ENCODE measurements at places on chromosomes 7 and 10. TPM values are rescaled to one million over a fixed set of nuclear protein-coding genes. Genes with fewer than 3 reads are reported as not detected.

HOXA11 gene
- total RNA-seq, result 16.6 TPM

OR2A12 gene
- total RNA-seq, result not detected

ACBD7 gene
- total RNA-seq, result 0.86 TPM

GRCh38 chr10:29774475-29774874 is 139.7 kb upstream of the SVIL start:
- no peak for DNase-seq

DNA sequence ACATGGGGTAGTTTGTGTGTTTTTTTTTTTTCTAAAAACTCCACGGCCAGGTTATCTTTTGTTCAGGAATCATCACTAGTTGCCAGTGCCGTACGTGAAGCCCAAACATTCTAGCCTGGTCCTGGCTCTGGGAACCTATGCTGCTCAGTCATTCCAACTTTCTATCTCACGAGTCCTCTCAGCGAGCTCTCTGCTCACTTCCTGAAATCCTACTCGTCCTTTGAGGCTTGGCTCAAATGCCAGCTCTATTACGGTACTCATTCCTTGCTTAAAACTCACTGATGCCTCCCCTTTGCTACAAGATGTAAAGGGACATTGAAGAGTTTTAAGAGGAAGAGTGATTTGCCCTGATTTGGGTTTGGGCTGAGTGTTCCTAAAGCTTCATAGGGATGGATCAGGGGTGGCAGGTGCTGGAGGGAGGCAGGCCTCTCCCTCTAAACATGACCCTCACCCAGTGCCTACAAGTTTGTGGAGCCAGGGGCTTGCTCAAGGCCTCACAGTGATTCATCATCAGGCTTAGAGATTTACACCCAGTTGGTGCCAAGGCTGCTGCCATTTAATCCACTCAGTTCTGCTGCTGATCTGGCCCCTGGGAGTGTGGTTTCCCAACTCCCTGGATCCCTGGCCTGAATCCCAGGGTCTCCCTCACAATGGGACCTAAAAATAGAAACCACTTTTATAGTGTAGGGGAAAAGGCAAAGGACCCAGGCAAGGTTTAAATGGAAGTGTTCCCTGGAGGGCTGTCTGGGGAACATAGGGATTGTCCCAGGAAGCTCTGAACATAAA is 46.1 kb upstream of the R3HCC1L start:
- no peak for DNase-seq

GRCh38 chr10:96747734-96748550 is 27.6 kb upstream of the PIK3AP1 start:
- DNase-seq, result no peak

DNA sequence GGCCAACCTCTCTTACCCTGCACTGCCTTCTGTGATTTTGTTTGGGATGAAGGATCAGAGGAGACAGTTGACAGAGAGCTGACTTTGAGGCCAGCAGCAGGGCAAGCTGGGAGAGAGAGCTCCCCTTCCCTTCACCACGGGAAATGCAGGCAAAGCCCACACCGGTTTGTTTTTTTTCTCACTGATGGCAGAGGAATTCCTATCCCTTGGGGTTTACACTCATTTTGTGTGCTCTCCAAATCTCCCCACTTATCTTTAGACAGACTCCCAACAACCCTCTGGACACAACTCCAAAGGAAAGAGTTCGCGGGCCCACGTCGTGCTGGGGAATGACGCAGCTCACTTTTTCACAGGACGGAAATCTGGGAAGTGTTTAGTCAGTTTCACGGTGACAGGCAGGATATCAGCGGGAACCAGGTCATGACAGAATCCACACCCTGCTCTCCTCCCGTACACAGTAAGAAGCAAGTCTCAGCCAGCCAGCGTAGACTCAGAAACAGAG is 68.3 kb upstream of the FAM171A1 start:
- DNase-seq, result peak; percentile 48

GRCh38 chr7:144388950-144389349 is 14.5 kb downstream of the NOBOX start:
- no peak for DNase-seq

DNA sequence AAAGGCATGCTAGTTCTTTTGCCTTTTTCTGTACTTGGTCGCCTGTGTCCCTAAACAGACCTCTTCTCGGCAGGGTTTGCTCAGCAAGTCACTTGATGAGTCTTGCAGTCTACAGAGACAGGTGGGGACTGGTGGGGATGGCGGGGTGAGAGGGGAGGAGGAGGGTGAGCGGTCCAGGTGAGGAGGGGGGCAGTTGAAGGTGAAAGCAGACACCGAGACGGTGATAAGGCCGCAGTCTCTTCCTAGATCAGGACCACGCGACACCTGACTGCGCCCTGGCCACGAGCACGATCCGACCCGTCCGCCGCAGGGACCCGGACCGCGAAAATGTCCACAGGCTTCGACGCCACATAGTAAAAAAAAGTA is 566 bp downstream of the ASNS start:
- no peak for DNase-seq

- no peak for DNase-seq
Measured at GRCh38 chr10:31963589-31963980, 35.0 kb upstream of the ARHGAP12 start.

CALML5 gene
- not detected for total RNA-seq

DNA sequence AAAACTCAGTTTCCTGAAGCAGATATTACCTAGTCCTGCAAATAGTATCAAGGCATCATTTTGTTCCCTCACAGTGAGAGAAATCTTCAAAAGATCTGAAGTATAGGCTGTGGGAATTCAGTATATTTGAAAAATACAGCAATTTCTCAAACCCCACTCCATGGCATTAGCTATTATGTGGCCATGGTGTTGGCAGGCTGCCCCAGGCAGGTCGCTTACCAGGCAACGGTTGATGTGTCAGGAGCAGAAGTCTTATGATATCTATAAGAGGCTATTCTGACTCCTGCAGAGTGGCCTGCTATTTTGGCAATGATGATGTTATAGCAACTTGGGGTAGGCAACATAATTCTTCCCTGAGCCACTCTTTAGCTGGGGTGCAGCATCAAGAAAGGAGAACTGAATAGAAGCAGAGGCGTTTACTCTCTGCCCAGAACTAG is 187.9 kb downstream of the PLXDC2 start:
- DNase-seq, result no peak

DNA sequence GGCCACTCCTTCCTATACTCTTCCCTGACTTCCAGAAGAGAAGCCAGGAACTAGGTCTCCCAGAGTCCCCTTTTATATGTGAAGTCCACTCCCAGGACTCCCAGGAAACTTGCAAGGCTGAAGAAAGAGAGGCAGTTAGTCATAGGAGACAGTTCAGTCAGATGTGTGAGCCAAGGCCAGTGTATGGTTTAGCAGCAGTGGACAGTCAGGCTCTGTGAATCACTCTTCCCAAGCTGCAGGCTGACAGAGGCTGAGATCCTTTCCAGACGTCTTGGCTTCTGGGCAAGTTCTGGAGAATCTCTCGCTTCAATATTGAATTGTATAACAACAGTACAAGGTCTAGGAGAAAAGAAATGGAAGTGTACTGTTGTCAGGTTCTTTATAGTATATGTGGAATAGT is 26.9 kb downstream of the BLVRA start:
- DNase-seq, result no peak

GRCh38 chr7:50664937-50665336 is 99.7 kb upstream of the DDC start:
- DNase-seq, result no peak

All from ureter (tissue), 1 donor.